Omental fat pad (tissue), 4 donors: ENCODE measurements at places on chromosomes 7 and 10. TPM values are rescaled to one million over a fixed set of nuclear protein-coding genes. Genes with fewer than 3 reads are reported as not detected.

Gene HOGA1
- total RNA-seq, result 8.7 TPM

Gene OR6B1
- total RNA-seq, result not detected

- DNase-seq, result no peak
Measured at GRCh38 chr7:2112261-2113198, 120.2 kb downstream of the MAD1L1 start.

DNA sequence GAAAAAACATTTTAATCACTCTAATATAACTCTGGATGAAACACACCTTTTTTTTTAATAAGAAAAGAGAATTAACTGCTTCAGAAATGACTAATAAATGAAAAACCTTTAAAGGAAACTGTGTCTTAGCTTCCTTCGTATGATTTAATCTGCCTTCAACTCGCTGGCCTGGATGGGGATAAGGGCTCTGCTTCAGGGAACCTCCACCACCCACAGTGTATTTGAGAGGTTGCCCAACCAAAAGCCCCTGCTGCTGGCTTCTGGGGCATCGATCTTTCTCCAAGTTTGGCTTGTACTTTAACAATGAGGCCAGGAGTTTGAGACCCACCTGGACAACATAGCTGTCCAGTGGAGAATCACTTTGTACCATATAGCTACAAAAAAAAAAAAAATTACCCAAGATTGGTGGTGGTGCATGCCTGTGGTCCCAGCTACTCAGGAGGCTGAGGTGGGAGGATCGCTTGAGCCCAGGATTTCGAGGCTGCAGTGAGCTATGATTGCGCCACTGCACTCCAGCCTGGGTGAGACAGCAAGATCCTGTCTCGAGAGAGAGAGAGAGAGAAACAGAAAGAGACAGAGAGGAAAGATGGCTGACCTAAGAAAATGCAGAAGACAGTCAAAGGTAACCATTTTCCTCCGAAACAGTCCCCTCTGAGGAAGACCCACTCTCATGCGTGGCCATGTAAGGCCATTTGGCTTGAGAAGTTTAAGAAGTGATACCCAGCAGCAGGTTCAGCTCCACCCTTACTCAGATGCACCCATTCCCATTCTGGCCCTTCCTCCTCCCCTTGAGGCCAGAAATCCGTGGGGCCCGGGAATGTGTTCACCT lies 13.6 kb upstream of the LIMK1 start:
- no peak for DNase-seq
